Omental fat pad (tissue), 4 donors: ENCODE measurements at places on chromosomes 2 and 18. TPM values are rescaled to one million over a fixed set of nuclear protein-coding genes. Genes with fewer than 3 reads are reported as not detected.
A peak's percentile ranks its signal among the peaks of the same experiment; 100 is the strongest.

The TRABD2A gene
- 5.4 TPM for total RNA-seq

The MAP3K19 gene
- total RNA-seq, result not detected

DNA sequence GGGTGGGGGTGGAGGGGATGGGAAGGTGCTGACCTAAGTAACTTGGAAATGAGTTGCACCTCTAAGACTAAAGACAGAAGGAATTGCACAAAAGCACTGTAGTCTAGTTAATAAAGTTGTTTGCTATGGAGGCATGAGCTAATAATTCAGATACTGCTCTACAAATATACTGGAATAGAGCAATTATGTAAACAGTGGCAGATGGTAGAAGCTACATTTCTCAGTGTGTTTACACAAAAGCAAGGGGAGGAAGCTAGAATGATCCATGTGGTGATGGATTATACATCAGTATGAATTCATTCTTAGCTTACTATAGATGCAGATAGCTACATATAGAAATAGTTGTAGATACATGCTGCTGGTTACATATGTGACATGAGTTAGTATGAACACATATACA is 27.6 kb upstream of the UBE2F start:
- no peak for DNase-seq

DNA sequence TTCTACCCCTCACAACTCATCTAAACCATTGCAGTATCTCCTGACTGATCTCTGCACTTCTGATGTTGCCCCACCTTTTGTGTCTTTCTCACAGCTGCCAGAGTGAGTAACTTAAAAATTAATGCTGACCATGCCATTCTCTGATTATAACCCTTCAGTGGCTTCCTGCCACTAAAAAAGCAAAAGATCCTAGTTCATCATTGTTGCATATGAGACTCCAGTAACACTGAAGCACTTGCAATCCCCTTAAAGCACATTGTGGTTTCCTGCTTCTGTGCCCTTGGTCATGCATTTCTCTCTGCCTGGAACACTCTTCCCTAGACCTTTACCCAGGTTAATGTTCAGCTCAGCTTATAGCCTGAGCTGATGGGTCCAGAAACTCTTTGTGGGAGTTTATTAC is 95.1 kb upstream of the WDSUB1 start:
- no peak for DNase-seq

- no peak for DNase-seq
Observed at GRCh38 chr18:54961016-54961423, 1.8 kb upstream of the CCDC68 start.

DNA sequence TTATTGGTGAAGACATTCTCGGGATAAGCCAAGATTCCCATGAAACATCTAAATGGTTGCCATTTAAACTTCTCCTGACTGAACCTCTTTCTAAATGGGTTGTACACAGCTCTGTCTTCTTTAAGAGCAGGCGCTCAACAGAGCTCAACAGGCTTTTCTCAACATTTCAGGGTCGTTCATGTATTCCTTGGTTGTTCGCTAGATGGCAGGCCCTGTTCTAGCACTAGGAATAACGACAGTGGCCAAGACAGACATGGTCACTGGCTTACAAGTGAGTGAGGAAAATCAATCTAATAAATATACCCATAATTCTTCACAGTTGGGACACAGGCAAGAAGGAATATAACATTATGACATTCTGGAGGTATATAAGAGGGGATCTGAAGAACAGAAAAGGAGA is 154.5 kb downstream of the SMAD2 start:
- no peak for DNase-seq

DNA sequence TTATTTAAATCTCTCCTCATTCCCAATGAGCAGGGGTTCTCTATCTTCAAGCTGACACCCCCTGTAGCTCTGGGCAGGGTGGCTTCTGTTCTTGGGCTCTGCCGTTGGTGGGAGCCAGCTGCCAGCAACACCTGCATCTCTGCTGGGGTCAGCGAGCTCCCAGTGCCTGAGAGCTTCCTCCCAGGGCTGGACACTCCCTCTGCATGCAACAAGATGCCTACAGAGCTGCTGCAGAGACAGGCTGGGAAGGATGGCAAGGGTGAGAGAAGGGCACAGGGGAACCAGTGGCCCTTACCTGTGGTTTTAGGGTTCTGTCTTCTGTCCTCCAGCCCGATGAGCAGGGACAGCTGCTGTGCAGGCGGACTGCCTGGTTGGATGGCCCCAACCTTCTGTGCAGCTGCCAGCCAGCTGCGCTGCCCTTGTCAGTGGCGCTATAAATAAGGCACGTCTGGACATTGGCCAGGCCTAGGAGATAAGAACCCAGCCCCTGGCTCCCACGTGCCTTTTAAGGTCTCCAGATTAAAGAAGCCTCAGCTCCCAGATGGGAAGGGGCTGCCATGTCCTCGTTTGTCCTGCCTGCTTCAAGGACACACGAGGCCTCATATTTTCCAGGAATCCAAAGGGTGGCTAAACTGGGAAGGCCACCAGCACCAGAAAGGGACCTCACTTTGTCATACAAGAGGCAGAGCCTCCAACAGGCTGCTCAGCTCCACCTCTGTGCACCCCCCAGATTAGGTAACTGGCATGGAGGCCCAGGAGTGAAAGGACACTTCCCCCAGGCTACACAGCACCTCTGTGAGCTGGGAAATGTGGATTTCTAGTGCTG is 39.5 kb upstream of the FHL2 start:
- no peak for DNase-seq

DNA sequence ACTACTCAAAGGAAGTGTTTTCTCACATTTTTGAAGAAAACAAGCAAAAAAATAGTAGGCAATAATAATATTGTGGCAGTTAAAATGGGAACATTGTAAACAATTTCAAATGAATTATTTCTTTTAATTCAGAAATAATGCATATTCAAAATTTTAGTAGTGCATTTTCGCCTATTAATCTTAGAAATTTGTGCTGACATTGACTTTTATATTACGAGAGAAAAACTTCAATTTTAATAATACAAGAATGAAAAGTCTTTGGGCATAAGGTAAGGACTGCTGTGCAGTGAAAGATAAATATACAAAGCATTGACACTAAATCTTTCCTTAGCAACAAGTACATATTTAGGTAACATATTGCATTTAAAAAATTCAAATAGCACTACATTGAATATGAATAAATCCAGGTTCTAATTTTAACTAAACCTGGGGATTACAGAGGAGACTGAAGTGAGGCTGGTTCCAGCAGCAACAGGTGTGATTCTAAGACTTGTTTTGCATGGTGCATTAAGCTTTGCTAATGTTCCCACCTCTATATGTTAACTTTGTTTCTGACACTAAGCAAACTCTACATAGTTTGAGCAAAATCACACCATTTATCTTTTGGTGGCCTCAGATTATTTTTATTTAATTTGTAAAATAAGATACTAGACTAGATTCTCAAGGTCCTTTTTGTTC is 40.5 kb downstream of the CALCRL start:
- no peak for DNase-seq

DNA sequence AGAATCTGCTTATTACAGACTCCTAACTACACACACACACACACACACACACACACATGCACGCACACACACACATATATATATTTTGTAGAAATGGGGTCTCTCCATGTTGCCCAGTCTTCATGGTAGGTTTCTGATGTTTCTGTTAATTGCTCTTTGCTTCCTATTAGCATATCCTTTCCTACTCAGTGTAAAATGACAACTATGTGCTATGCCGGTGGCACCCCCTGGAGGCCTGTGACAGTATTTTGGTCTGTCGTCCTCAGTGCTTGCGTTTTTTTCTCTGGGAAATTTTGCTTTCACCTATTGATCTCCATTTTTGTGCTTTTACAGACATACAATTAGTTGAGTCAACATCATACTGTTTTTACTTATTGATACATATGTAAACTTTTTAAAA is 322.1 kb downstream of the LRRTM1 start:
- DNase-seq, result no peak

DNA sequence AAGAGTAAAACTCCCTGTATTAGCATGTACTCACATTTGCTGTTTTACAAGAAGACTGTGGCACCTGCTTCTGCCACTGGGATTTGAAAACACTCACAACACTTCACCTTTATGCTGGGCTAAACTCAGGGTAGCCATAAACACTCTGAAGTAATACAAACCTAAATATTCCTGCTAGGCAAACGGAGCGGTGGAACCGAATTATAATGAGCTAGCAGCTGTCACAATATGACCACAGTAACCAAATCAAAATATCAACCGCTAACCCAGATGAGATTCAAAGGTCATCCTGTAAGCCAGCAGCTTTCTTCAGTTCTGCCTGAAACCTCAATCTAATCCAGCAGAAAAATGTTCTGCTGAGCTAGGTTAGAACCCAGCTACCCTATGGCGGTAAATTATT is 132.1 kb downstream of the TCF4 start:
- no peak for DNase-seq

- peak; percentile 68 for DNase-seq
Observed at GRCh38 chr2:74502720-74503505, 3.5 kb upstream of the LBX2 start.
